ENCODE measurements at places on chromosomes 3 and 15.

DNA sequence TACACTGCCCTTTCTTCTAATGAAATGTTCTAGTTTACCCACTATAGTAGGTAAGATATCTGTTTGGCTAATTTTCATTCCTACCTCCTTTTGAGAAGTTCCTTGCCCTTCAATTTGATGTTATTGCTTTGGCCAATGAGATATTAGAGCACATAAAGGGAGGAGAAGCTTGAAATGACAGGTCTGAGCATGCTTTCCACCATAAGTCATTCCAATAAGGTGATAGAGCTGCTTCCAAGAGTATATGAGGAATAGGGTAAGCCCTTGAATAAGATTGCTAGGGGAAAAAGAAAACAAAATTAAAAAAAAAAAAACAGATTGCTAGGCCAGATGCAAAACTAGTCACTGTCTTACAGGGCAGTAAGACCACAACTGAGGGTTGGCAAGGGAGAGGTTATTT, 78.9 kb upstream of the TRIM42 start:
- no peak for DNase-seq

DNA sequence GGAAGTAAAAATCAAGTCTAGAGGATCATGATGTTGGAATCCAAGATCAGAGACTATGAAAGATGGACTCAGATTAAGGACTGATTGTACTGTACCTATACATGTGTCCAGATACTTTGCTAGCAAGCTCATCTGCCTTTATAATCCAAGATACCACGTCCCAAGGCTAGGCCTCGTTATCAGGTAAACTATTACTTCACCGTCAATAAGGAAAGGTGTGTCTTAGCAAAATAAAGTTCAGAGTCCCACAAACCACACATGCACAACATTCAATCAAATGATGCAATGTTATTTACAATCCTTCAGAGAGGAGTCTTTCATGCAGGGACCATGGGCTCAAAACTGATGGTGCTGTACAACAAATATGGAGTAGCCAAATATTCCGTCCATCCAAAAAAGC, 1092.9 kb downstream of the IGSF11 start:
- no peak for DNase-seq

- peak; percentile 4 for DNase-seq
Measured at GRCh38 chr15:37134699-37135131, 34.4 kb upstream of the MEIS2 start.

- peak; percentile 68 for DNase-seq
Measured at GRCh38 chr3:36911990-36912804, 32.7 kb downstream of the TRANK1 start.

GRCh38 chr3:37489355-37489754, 315.0 kb upstream of the LRRFIP2 start:
- no peak for DNase-seq

DNA sequence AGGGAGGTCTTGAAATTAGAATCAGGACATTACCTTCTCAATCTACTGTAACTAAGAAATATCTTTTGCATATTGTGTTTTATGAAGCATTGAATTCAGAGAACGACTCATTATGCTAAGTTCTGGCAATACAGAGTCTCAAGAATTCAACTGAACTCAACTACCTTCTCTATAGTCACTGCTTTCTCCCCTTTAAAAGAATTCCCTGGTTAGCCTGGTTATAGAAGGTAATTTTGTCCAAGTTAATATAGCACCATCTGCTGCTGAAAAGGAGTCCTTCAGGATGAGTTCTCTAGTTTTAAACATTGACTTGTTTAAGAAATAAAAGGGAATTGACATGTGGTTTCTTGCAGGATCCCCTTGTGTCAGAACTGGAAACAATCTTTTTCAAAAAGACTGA, 60.2 kb downstream of the IL16 start:
- DNase-seq, result no peak

DNA sequence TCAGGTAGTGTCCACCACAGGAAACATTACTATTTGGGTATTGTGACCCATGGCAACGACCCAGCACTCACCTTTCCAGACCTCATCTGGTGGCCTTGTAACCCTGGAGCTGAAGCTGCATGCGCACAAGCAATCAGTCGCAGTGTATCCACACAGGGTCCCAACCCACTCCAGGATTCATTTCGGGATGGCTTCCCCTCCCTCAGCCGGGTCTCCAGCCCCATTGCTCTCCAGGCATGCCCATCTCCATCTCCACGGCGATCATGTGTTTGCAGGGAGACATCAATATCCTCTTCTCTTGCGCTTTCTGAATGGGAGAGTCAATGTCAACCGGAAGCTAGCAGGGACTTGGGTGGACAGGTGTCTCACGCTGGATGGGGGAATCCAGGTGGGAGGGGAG, 35.2 kb downstream of the GOLGA6L2 start:
- no peak for DNase-seq

- DNase-seq, result no peak
Measured at GRCh38 chr3:14853271-14853951, 34.6 kb downstream of the FGD5 start.

- DNase-seq, result no peak
Measured at GRCh38 chr3:100010087-100010417, 104.2 kb downstream of the FILIP1L start.

DNA sequence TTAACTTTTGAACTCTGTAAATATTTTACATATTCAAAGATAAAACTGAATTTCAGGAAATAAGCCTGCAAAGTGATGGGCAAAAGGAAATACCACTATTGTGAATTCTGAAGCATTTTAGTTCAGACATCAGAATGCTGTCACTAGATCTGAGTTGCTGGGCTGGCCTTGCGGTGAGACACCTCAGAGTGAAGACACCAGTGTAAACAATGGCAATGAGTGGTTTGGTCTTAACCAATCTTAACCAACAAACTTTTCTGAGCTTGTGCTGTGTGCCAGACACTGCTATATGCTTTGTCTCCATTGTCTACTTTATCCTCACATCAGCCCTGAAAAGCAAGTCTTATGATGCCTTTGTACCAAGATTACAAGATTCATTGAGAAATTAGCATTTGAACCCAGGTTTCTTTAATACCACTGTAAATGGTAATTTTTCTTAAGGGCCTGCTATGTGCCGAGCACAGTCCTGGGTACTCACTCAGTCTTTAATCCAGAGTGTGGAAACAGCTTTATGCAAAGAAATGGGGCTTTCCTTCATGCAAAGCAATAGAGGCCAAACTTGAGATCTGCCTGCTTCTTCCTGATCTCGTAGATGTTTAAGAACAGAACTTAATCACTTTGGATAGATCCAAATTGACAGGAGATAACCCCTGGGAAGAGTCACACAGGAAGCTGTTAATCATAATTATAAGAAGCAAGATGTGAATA, 55.0 kb downstream of the TMEM39A start:
- no peak for DNase-seq

- DNase-seq, result no peak
Measured at GRCh38 chr3:4827767-4828166, 151.5 kb upstream of the BHLHE40 start.

GRCh38 chr3:81998139-81998755, 236.8 kb upstream of the GBE1 start:
- no peak for DNase-seq

DNA sequence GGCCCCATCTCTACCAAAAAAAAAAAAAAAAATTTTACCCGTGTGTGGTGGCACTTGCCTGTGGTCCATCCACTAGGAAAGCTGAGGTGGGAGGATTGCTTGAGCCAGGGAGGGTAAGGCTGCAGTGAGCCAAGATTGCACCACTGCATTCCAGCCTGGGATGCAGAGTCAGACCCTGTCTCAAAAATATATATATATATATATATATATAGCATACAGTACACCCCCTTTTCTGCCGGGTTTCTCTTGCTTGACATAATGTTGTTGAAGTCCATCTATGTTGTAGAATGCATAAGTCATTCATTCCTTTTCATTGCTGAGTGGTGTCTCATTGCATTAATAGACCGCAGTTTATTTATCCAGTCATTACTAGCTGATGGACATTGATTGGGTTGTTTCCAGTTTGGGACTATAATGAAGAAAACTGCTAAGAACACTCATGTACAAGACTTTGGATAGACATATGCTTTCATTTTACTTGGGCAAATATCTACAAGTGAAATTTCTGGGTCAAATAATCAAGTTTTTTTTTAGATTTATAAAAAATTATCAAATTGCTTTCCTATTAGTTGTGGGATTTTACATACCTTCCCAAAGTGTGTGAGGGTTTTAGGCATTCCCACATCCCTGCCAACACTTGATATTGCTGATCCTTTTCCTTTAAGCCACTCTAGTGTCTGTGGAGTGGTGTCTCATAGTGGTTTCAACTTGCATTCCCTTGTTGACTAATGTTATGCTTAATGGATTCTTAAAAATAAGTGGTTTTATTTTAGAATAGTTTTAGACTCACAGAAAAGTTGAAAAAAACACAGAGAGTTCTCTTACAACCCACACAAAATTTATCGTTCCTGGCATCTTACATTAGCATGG, 2.1 kb upstream of the PRR20G start:
- no peak for DNase-seq

DNA sequence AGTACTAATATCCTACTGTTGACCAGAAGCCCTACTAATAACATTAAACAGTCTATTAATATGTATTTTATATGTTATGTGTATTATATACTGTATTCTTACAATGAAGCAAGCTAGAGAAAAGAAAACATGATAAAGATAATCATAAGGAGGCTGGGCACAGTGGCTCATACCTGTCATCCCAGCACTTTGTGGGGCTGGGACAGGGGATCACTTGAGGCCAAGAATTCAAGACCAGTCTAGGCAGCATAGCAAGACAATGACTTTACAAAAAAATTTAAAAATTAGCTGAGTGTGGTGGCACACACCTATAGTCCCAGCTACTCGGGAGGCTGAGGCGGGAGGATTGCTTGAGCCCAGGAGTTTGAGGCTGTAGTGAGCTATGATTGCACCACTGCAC, 8.9 kb upstream of the HERC1 start:
- DNase-seq, result no peak

DNA sequence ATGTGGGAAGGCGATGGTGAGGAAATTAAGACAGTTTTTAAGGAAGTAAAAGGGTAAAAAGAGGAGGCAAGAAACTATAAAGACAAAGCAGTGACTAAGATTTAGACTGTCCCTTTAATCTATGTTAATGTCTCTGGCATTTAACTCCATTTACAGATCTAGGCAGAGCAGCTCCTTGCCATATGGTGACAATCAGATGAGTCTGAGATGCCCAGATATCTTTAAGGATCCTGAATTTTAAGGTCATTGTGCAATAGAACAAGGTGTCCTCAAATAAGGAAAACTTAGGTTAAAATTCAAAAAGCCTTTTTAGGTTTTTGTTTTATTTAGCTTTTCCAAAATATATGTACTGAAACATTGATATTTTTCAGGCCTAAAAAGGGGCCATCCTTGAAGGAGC, 24.1 kb downstream of the RASGRP1 start:
- DNase-seq, result no peak

- no peak for DNase-seq
Measured at GRCh38 chr15:39153716-39154115, 427.2 kb upstream of the THBS1 start.

DNA sequence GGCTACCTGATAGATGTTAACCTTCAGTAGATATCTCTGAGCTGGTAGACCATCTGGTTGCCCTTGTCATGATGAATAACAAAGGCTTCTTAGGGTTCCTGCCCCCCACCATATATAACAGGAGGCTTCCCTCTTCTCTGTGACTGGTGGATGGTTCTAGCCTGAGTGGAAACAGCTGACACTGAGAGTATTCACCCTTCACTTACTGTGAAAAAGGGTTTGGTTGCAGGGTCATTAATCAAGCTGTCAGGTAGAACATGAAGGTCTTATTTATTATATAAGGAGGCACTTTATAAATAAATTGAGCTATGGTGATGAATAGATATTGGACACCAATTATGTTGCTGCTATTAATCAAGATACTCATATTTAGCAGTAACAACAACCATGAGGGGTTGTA, 58.6 kb downstream of the CACNA2D3 start:
- no peak for DNase-seq

- no peak for DNase-seq
Measured at GRCh38 chr3:79247725-79248043, 520.1 kb downstream of the ROBO1 start.

DNA sequence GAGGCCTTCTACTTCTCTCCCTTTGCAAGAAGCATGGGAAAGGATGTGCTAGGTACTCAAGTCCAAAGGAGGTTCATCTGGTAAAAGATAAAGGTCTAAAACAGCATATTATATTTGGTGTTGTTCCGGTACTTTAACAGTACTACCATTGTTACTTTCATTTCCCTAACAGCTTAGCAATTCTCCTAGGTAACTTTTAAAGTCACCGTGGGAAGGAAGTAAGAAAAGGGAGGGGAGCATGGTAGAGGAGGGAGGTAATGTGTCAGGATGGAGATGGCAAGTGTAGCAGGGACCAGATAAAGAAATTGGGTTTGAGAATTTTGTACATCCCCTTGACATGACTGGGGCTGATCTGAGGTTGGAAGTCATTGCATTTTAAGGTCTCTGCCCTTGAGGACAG, 89.4 kb upstream of the SKOR1 start:
- DNase-seq, result no peak

DNA sequence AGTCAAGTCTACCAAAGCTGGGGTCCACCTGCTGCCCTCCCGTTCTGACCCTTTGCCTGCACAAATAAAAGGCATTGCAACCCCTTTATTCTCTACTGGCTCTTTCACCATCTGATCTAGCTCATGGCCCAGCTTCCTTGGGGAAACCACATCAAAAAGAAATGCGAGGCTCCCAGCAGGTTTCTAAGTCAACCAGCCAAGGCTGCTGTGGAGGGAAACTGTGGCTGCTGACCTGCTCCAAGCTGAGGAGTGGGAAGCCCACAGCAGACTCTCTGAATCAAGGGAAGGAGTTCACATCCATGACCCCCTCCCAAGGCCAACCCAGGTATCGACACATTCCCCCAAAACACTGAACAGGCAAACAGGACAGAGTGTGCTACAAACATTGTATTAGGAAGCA, 25.2 kb upstream of the SLCO2A1 start:
- no peak for DNase-seq

- no peak for DNase-seq
Measured at GRCh38 chr3:46695962-46696894, 2.7 kb upstream of the ALS2CL start.

DNA sequence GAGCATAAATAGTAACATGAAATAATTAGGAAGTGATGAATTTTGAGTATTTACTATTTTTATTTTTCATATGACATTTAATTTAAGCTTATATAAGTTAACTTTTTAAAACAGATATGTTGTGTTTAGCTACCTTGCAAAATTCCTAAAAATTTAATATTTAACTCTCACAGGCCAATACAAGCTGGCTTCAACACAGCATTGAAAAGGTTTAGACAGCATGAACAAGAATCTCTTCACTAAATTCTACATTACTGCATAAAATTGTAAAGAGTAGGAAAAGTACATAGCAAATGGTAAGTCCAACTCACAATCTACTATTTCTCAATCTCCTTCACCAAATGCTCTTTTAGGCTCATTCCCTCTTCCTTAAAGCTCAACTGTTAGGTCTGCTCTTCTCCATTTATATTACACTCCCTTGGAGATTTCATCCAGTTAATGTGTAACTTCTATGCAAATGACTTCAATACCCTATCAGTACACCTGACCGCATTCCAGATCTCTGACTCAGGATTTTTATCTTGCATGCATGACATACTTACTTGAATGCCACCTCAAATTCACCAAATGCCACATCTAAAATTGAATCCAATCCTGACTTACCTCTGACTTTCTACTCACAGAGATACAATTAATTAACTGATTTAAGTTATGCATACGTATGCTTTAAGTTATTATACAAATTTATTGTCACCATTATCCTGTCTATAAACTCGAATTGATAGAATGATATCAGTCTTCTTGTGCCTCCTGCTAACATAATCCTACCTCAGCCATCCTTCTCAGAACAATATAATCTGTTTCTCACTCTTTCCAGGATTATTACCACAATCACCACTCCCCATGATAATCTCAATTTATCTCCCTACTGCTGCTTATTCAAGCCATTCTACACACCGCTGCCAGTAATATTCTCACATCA, 127.0 kb downstream of the STAG1 start:
- DNase-seq, result no peak
